Omental fat pad (tissue), 4 donors: ENCODE measurements at places on chromosomes 13 and 19.

DNA sequence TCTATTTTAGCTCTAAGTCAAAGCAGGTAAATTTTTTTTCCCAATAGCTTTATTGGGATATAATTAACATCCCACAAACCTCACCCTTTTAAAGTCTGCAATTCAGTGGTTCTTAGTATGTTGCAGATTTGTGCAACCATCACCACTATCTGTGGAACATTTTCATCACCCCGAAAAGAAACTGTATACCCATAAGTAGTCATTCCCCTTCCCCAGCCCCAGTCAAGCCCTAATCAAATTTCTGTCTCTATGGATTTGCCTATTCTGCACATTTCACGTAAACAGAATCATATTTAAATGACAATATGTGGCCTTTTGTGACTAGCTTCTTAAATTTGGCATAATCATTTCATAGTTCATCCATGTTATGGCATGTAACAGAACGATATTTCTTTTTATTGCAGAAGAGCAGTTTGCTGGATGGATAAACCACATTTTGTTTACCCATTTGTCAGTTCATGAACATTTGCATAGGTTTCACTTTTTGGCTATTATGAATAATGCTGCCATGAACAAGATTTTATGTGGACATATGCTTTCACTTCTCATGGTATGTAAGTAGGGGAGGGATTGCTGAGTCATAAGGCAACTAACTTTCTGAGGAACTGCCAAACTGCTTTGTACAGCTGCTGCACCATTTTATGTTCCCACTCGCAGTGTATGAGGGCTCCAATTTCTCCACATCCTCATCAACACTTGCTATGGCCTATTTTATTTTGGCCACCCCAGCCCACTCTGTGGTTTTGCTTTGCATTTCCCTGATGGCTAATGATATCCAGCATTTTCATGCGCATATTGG, 10.9 kb downstream of the SLC46A3 start:
- no peak for DNase-seq

DNA sequence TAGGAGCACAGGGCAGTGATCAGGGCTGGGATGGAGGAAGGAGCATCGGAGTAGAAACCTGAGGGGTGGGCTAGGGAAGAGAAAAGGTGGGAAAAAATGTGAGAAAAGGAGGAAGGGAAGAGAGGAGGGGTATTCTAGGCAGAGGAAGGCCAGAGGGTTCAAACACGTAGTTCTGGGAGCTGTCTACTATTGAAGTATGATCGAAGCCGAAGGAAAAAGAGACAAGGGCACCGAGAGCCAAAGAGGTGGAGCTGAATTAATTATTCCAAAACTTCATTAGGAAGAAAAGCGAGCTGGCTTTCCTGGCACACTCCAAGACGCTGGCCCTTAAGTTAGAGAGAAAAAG, 7.8 kb downstream of the DLL3 start:
- DNase-seq = no peak

GRCh38 chr19:13872695-13873389, 4.1 kb upstream of the NANOS3 start:
- DNase-seq = no peak

GRCh38 chr19:51799034-51799773, 4.2 kb downstream of the FPR3 start:
- peak; percentile 58 for DNase-seq

- DNase-seq = no peak
These were observed 919 bp downstream of the VAV1 start for GRCh38 chr19:6773323-6773931.
